ENCODE measurements at places on chromosomes 3 and 15.

DNA sequence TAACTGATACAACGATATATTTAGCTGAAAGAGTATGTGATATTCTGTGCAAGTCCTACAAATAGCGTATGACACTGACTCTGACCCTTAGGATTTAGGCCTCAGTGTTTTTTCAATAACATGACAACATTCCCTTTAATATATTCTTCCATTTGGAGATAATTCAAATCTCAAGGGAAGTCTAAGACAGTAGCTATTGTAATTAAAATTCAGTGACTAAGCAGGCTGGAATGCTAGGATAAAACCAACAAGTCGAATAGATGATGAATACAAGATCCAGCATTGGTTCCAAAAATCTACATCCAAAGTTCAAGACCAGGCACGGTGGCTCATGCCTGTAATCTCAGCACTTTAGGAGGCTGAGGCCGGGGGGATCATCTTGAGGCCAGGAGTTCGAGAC is 56.2 kb downstream of the QTRT2 start:
- no peak for DNase-seq

DNA sequence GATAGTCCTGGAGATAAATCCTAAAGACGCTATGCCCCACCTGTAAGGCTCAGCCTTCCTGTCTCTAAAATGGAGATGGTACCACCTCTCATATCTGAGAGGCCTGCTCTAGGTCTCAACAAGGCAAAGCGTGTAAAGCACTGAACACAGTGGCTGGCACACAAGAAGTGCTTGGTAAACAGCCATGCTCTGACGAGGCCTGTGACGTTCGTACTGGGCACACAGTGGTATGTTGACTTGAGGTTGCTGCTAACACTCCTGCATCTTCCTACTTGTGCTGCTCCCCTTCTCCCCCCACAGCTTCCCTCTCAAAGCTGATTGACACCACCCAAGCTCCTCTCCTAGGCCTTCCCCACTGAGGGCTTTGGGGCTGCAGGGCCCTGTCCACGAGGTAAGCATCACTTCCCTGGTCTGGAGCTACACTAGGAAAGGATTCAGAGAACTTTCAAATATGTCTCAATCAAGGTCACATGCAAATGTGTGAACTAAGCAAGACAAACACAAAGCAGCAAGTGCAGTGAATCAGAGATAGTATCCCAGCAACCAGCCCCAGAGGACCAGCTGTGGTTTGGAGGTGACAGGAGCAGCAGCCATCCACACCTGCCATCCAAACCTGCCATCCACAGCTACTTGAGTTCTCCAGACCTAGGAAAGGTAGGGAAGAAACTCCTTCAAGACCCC is 177.5 kb downstream of the STT3B start:
- DNase-seq, result no peak

- no peak for DNase-seq
Observed at GRCh38 chr3:61832375-61833229, 271.2 kb downstream of the PTPRG start.

DNA sequence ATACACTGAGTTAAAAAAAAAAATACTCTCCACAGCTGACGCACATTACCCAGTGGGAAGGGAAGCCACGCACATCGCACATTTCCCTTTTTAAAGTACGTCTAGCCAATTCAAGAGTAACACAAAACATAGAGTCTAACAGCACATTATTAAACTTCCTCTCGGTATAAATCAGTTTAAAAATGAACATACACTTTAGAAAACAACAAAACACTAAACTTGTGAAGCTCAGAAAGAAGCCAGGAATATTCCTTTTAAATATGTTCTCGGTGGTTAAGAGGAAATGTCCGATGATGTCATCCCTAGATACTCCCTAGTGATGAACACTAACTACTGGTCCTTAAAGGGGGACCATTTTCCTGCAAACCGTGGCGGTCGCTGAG is 721 bp downstream of the MYEF2 start:
- no peak for DNase-seq

- DNase-seq, result no peak
Observed at GRCh38 chr3:122998856-122999255, 28.7 kb downstream of the SEMA5B start.

DNA sequence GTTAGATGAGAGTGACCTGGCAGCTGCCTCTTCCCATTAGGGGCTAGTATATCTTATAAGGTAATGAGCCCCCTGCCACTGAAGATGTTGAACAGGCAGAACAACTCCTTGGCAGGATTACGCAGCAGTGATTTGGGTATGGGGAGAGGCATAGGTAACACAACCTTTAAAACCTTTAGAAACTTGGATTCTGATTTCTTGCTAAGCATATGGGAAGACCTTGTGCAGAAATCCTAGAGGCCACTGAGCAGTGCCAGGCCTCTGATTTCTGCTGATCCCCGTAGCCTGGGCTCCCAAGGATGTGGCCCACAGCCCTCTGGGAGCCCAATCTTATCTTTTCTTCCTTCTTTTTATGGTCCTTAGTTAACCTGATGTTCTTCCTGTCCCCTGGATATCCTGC is 237.9 kb upstream of the ROPN1 start:
- no peak for DNase-seq

Measured in C1 segment of cervical spinal cord (tissue), 14 donors.